Epithelial cell of esophagus (primary cell): ENCODE measurements at places on chromosomes 16 and 17.

DNA sequence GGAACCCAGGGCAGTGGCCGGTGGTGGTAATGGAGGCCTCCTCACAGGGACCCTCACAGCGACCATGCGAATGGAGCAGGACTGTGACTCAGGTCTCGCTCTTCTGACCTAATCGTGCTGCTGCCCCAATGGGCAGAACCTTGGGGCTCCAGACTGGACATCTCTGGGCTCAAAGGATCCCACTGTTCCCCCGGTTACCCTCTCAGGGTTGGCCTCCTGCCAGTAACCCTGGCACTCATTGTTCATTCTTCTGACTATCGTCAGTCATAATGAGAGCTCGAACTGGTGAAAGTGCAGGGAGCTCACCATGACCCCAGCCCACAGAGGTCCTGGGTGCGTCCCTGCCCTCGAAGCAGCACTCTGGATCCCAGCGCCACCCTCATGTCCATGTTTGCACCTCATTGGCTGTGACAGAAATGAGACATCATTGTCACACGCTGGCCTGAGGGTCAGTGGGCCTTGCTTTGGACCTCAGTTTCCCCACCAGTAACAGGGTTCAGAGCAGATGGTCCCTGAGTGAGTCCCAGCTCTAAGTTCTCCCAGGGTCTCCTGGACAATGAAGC, 4.0 kb upstream of the NPRL3 start:
- DNase-seq, result no peak

GRCh38 chr17:17951524-17951923, 20.7 kb downstream of the TOM1L2 start:
- DNase-seq, result peak; percentile 69

DNA sequence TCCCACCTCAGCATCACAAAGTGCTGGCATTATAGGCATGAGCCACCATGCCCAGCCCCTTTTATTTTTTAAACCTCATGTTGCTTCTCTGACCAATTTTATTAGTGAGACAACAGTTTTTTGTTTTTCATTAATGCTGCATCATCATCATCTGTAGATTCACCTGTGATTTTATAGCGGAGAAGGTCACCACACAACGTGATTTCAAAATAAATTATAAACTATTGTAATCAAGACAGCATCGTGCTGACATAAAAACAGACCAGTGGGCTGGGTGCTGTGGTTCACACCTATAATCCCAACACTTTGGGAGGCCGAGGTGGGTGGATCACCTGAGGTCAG, 28.7 kb upstream of the METTL9 start:
- no peak for DNase-seq

GRCh38 chr17:57082441-57082840, 2.6 kb upstream of the AKAP1 start:
- no peak for DNase-seq

DNA sequence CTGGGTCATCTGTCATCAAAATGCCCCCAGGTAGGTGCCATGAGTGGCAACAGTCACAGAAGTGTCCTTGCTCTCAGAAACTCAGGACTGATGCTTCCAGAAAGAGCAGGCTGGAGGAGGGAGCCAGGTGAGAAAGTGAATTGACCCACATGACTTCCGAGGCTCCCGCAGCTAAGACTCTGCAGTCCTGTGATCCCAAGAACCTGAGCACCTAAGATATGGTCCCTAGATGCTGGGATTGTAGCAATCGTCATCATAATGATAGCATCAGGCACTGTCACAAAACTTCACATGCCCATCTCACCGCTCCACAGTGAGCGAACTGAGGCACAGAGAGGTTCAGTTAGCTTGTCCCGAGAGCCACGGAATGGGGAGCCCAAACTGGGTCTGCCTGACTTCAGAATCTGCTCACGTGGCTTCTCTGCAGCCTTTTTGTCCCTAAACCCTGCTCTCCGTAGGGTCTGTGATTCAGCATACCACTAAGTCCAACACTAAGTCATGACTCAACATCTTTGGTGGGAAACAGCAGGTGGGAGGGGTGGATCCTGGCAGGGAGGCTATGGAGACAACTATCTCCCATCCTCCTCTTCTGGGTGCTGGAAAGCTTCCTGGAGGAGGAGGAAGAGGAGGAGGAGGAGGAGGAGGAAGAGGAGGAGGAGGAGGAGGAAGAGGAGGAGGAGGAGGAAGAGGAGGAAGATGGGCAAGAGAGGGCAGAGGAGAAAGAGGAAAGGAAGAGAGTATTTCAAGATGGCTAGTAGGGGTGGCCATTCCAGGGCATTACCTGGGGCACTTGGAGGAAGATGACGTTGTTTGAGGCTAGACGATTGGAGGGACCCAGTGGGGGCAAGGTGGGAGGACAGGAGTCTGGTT, 55.5 kb upstream of the DLX4 start:
- peak; percentile 28 for DNase-seq

DNA sequence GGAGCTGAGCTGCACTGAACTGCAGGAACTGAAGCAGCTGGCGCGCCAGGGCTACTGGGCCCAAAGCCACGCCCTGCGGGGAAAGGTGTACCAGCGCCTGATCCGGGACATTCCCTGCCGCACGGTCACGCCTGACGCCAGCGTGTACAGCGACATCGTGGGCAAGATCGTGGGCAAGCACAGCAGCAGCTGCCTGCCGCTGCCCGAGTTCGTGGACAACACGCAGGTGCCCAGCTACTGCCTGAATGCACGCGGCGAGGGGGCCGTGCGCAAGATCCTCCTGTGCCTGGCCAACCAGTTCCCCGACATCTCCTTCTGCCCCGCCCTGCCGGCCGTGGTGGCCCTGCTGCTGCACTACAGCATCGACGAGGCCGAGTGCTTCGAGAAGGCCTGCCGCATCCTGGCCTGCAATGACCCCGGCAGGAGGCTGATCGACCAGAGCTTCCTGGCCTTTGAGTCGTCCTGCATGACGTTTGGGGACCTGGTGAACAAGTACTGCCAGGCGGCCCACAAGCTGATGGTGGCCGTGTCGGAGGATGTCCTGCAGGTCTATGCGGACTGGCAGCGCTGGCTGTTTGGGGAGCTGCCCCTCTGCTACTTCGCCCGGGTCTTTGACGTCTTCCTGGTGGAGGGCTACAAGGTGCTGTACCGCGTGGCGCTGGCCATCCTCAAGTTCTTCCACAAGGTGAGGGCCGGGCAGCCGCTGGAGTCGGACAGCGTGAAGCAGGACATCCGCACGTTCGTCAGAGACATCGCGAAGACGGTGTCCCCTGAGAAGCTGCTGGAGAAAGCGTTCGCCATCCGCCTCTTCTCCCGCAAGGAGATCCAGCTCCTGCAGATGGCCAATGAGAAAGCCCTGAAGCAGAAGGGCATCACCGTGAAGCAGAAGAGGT, 17.3 kb upstream of the ATP6V0C start:
- no peak for DNase-seq

DNA sequence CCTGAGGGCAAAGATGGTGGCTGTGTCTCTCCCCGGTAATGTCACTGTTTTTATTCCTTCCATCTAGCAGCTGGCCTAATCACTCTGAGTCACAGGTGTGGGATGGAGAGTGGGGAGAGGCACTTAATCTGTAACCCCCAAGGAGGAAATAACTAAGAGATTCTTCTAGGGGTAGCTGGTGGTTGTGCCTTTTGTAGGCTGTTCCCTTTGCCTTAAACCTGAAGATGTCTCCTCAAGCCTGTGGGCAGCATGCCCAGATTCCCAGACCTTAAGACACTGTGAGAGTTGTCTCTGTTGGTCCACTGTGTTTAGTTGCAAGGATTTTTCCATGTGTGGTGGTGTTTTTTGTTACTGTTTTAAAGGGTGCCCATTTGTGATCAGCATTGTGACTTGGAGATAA, 5.5 kb upstream of the RAPGEFL1 start:
- DNase-seq, result no peak

GRCh38 chr16:70267516-70267915, 15.8 kb upstream of the EXOSC6 start:
- DNase-seq, result peak; percentile 66

- DNase-seq, result no peak
Measured at GRCh38 chr17:36829676-36830075, 107.6 kb upstream of the LHX1 start.

DNA sequence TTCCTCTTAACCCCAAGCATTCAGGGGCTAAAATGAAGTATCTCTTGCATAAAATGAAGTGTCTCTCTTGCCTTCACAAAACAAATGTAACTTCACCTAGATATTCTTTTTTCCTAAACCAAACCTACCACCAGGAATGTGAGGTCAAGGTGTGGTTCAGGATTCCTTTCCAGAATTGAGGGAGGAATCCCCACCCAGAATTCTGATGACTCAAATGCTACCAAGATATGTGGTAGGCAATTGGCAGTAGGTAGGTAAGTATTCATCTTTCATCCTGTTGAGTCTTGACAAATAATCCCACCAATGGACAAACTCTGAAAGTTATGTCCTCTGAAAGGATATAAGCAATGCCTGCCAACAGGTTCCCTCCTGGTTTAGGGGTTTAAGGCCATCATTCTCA, 26.2 kb downstream of the TRIM16 start:
- DNase-seq, result peak; percentile 84

GRCh38 chr16:69514356-69514755, 51.4 kb upstream of the NFAT5 start:
- DNase-seq, result peak; percentile 42

DNA sequence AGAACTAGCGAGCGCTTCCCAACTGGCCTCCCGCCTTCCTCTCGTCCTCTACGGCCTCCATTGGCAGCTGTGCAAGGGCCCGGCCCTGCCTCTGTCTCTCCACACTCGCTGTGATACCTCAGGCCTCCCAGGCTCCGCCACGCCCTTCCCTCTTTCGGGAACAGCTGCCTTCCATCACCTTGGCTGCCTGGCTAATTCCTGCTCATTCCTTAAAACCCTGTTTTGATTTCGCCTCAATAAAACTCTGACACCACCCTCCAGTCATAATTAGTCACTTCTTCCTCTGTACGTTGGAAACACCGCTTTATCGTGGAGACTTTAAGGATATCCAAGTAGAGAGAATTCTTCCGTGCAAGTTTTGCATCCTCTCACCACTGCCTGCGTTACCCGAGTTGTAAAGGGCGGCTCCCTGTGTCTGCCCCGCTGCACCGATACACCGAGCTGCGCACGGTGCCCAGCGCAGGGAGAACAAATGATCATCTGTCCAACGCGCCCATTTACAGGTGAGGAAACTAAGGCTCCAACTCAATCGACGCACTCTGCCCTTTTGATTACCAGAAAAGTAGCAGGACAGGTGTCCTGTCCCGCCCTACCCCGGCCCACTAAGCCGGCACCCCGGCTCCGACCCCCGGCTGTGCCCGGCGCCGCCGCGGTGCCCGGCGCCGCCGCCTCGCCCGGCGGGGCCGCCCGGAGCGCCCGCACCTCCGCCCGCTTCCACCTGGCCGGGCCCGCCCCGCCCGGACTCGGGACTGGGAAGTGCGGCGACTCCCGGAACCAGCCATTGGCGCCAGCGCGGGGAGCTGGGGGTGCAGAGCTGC, 139.7 kb downstream of the SEC14L1 start:
- DNase-seq, result peak; percentile 94

DNA sequence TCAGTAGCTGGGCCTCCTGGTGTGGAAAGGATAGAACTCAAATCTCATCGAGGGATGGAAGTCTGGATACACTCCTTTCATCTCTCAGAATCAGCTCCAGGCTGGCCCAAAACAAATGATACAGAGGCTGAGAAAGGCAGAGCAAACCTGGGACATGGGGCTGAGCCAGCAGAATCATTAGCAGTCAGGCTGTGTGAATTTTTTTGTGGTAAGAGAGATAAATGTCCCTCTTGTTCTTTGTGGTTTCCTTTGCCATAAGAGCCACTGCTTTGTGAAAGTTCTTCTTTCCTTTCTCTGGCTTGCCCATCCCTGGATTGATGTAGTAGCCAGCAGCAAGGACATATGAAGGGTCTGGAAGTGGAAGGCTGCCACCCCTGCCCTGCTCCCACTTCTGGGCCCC, 146.2 kb downstream of the CDH13 start:
- no peak for DNase-seq

DNA sequence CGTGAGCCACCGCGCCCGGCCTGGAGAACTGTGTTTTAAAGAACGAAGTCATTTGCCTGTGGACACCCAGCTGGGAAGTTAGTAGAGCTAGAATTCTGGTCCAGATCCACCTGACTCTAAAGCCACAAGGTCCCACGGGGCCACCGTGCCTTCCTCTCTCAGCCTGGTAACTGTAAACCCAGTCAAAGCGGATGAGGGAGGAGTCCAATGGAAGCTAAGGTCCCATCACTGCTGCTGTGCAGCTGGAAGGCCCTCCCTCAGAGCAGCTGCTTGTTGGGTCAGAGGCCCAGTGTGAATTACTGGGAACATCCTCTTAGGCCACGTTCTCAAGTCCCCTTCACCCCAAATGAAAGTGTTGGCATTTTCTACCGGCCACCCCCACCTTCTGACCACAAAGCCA, 48.8 kb upstream of the CACNG5 start:
- DNase-seq, result no peak

DNA sequence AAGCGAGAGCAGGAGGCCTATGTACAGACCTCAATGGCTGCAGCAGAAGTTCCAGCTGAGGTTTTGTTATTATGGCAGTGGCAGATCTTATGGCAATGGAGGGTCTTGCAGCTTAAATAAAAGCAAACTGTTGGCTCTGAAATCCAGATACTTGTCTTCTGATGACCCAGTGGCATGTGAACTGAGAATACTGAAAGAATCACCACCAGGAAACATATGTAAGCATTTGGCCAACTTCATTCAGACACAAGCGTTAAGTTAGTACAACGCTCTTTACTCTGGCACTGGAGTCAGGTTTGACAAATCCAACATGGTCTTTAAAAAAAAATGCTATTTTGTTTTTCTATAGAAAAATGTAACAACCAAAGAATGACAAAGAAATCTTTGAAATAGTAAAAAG, 70.5 kb downstream of the CFDP1 start:
- DNase-seq, result no peak

GRCh38 chr17:73599599-73599998, 44.6 kb downstream of the SDK2 start:
- DNase-seq, result no peak

GRCh38 chr16:75695708-75696107, 5.6 kb downstream of the DUXB start:
- DNase-seq, result no peak

- DNase-seq, result no peak
Measured at GRCh38 chr17:76537578-76538280, at the start of gene CYGB. CYGB (minus strand) TSS chr17:76537709; CDS start chr17:76537542, 167 bp downstream.

- no peak for DNase-seq
Measured at GRCh38 chr17:32910769-32911168, 17.2 kb upstream of the TMEM98 start.

GRCh38 chr16:85637061-85637807, 24.1 kb downstream of the GSE1 start:
- DNase-seq, result no peak
